ENCODE measurements at places on chromosomes 7 and 10.

DNA sequence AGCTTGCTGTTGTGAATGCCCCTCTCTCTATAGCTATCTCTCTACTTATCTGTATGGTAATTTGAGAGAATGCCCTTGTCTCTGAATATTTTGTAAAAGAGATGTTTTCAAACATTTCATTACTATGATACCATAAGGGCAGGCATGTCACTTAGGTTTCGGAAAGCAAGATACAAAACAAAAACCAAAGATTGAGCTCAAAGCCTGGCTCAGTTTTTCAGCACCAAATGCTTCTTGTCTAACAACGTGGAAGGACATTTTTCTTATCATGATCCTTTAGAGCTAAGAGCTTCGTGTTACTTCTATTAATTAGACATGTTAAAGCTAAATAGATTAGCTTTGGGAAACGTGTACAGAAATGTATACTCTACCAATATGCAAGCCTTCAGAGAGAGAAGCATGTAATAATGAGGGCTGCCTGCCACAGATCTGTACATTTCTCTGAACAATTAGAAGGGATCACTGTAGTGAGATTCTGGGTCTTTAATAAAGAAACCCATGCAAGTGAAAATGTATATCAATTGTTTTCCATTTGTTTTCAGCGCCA, 148.9 kb downstream of the ARID5B start:
- DNase-seq, result no peak

DNA sequence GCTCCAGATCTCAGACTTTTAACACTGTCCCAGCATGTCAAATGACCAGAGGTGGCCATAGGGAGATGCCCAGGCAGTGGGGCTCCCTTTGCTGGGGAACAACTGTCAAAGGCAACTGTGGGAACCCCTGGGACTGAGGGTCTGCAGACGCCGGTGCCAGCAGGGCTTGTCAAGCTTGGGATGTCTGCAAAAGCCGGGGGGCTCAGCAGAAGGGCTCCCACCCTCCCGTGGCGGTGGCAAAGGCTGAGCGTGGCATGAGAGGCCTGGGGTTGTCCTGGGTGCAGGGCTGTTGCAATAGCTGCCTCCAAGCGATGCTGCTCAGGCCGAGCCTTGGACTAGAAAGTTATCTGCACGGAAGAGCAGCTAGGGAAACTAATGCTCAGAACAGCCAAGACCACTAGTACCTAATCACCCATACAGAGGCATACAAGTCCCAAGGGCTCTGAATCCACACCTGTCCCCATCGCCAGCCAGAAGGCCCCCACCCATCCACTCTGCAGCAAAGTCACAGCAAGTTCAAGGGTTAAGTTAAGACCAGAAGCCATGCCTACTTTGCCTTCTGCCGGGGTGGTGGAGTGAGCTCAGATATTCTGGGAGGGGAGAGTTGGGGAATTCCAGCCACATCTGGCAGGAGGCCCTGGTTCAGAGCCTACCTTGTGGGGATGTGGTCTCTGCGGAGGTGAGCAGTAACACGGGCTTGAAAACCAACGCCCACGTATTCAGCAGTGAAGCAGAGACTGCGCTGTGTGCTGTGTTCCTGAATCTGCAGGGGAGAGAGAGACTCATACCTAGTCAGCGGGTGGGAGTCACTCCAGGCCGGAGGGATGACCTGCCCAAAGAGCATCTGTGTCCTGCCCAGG, 4.6 kb downstream of the SH2B2 start:
- no peak for DNase-seq

- no peak for DNase-seq
Observed at GRCh38 chr7:51444936-51445335, 128.3 kb upstream of the COBL start.

DNA sequence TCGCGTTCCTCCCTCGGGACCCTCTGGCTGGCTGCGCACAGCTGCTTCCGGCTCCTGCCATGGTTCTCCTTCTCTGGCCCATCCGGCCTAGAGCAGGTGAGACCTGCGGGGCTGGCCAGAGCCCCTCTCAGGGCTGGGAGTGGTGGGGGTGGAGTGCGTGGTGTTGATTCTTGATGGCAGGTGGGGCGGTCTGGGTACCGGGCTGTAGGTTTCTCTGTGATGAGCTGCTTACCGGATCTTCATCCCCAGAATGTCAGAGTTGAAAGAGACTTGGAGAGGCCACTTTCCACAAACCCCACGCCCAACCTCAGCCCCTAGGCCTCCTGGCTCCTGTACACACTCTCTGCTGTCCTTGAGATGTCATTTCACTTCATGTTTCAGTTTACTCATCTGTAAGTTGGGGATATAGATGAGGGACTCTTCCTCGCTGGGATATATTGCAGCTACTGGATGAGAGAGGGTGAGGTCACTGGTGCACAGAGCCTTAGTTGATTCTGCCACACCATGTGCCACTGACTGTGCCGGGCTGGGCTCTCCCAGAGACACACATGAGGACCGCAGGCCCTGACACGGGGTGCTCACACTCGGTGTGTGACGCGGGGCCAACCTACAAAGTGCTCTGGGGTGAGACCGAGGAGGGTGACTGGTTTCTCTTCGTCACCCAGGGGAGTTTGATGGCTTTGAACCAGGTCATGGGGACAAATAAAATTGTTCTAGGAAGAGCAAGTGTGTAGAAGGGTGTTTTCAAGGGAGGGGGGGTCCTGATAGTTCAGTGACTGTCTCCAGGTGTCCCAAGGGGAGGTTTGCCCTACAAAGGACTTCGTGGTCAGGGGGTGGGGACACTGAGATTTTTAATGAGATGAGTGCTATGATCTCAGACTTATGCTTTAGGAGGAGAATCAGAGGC, 29.5 kb downstream of the ZNF775 start:
- DNase-seq, result no peak

GRCh38 chr10:90031776-90032175, 330.4 kb downstream of the KIF20B start:
- no peak for DNase-seq

DNA sequence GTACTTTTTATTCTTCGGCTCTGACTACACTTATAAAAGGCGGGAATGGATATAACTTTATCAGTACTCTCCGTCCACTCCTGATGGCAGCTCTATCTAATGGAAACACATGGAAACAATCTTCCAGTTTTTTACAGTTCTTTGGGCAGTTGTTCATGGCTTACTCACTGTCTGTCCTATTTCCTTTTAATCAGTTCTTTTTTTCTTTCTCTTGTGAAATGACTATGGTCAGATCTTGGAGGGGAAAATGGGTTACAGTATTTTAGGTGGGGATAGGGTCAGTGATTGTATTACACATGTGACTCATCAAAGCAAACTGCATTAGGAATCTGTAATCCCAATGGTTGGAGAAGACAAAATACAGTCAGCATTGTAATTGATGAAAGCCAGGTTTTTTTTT, 112.4 kb downstream of the BICC1 start:
- no peak for DNase-seq

Data from stimulated activated CD8-positive, alpha-beta memory T cell treated with anti-CD3 and anti-CD28 coated beads, Interleukin-4, amount 100 ng/mL, for 1 hour (primary cell).